ENCODE measurements at places on chromosomes 5 and 9.

DNA sequence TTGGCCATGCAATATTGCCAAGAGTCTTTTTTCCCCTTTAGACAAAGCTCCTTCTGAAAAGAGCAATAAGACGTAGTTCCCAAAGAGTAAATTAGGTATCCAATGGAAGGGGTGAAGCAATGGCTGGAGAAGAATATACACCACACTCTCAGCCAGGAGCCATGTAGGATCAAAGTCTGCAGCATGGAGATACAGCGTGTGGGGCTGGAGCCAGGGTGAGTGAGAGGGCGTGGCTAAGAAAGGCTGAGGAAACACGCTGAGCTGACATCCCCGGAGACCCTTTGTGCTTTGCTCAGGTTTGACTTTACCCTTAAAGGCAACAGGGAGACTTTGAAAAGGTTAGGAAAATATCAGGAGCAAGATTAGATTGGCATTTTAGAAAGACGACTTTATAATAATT lies 87.1 kb upstream of the ELL2 start:
- H3K27me3 ChIP-seq = no peaks in the 10 kb centered on the region
- H3K4me1 ChIP-seq = peaks cover 12% of the 10 kb centered on the region
- H3K27ac ChIP-seq = peak overlapping the region; percentile 65
- DNase-seq = no peak

DNA sequence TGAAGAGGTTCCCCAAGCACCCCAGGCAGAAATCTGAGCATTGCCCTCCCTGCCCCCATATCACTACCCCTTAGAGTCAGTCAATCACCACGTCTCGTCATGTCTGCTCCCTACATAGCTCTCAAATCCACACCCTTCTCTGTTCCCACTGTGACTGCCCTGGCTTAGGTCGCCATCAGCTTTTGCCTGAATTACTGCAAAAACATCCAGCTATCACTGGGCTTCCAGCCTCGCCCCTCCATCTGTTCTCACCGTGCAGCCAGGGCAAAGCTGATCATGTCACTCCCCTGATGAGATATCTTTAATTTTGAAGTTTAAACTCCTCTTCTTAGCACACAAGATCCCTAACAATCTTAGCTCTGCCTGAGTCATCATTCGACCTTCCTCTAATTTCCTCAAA lies 89.6 kb upstream of the TBC1D2 start:
- no peak overlapping the region for H3K4me3 ChIP-seq
- no peak overlapping the region for H3K27ac ChIP-seq
- H3K36me3 ChIP-seq = no peaks in the 10 kb centered on the region
- H3K4me1 ChIP-seq = no peaks in the 10 kb centered on the region
- no peak for DNase-seq
- no peaks in the 10 kb centered on the region for H3K27me3 ChIP-seq

DNA sequence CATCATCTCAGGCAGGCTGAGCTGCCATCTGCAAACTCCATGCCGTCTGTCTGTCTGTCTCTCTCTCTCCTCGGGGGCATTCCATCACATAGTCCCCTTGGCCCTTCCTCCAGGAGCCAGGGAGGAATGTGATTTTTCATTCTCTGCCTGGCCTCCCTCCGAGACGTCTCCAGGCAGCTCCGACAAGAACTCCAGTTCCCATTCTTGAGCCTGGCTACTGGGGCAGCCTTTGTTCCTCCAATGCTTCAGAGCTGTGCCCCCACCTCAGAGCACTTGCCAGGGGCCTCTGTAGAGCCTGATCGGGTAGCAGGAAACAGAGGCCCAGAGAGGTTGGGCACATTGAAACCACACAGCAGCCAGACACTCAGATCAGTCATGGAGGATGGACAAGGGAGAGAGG lies 74.0 kb downstream of the COL27A1 start:
- no peaks in the 10 kb centered on the region for H3K36me3 ChIP-seq
- no peak overlapping the region for H3K27ac ChIP-seq
- no peaks in the 10 kb centered on the region for H3K27me3 ChIP-seq
- H3K4me3 ChIP-seq = no peak overlapping the region

DNA sequence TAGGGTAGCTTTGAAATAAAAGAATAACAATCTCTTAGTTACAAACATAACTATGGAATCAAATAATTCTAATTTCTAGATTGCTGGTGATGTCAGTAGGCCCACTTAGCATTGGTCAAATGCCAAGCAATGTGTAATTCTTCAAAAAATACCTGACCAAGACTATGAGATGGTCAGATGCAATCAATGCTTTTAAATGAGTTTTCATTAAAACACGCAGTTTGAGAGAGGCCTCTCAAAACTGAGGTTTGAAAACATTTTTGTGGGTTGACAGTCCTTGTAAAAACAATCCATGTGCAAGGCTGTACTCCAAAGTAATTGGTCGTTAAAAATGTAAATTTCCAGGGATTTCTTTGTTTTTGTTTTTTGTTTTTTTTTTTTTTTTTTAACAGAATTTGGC lies 1.2 kb upstream of the RLN2 start:
- H3K27ac ChIP-seq = no peak overlapping the region
- DNase-seq = no peak
- no peaks in the 10 kb centered on the region for H3K4me1 ChIP-seq
- H3K36me3 ChIP-seq = no peaks in the 10 kb centered on the region
- H3K27me3 ChIP-seq = no peaks in the 10 kb centered on the region

DNA sequence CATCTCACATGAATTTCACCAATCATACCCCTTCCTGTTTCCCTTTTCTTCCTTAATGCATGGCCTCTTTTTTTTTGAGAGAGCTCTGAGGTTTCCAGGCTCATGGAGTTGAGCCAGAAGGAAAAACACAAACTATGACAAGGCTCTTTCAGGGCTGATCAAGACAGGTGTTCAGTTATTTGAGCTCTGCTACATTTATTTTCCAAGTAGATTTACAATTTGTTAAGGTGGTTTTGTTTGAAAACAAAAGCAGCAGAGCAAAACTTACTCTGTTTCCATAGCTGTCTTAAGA lies 62.4 kb upstream of the IL7R start:
- no peak overlapping the region for H3K4me3 ChIP-seq
- no peak for DNase-seq
- no peaks in the 10 kb centered on the region for H3K36me3 ChIP-seq
- H3K27me3 ChIP-seq = no peaks in the 10 kb centered on the region

All from tibial artery (tissue), 4 donors.